ENCODE measurements at places on chromosomes 16 and 17.

DNA sequence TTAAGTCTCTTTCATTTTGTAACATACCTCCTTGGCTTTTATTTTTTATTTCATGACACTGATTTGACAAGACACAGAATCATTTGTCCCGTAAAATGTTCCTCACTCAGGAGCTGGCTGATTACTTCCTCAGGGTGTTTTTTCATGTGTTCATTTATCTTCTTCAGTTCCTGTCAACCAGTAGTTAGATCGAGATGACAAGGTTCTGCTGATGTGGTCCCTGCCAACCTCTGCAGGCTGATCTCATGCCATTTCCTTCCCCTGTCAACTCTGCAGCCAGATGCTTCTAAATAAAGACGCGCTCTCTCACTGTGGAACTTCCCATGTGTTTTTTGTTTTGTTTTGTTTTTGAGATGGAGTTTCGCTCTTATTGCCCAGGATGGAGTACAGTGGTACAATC is 8.1 kb upstream of the CXCL16 start:
- no peak for DNase-seq

GRCh38 chr17:35856603-35857002 is 12.1 kb downstream of the HEATR9 start:
- no peak for DNase-seq

DNA sequence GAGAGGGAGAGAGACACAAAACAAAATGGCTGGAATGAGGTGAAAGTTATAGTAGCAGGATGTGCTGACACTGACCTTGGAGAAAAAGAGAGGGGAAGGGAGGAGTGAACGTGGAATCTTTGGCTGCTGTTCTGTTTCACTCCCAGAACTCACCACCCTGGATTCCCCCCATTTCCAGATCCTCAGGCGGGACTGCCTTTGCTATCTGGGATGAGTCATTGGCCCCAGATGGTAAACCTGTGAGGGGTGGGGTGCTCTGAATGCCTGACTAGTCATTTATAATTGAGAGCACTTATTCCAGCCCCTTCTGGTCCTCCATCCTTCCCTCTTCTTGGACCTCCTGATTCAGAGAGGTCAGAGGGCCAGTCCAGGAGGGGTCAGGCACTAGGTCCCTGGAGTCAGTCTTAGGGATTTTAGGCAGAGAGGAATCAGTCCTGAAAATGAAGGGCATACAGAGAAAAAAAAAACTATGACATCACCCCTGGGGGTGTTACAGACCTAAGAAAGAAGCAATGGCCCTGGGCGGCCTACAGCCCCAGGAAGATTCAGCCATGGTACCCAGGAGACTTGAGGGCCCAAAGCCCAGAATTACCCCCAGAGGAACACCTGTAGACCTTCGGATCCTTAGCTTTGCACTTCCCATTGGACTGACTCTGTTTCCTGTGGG is 2.2 kb upstream of the ZG16 start:
- DNase-seq = no peak

GRCh38 chr17:17236295-17237025 is 508 bp downstream of the FLCN start:
- peak; percentile 24 for DNase-seq

GRCh38 chr17:43482103-43483012 is 1.4 kb upstream of the DHX8 start:
- DNase-seq = no peak

DNA sequence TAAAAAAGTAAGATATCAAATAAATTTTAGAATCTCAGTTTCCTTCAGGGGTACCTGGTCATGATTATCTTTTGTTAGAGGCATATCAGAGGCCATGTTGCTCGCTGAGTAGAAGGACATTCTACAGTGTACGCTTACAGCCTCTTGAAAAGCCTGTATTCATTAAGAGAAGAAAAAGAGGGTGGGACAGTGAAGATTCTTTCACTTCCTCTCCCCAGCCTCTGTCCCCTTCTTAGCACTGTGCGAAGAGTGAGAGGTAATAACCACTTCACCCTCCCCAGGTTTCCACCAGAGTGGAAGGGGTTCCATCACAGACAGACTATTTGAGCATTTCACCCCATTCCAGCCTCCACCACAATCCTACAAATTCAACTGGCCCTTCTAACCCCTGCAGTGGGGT is 4.8 kb upstream of the LPO start:
- DNase-seq = no peak

GRCh38 chr17:32206861-32207260 is 58.8 kb upstream of the RHBDL3 start:
- no peak for DNase-seq

DNA sequence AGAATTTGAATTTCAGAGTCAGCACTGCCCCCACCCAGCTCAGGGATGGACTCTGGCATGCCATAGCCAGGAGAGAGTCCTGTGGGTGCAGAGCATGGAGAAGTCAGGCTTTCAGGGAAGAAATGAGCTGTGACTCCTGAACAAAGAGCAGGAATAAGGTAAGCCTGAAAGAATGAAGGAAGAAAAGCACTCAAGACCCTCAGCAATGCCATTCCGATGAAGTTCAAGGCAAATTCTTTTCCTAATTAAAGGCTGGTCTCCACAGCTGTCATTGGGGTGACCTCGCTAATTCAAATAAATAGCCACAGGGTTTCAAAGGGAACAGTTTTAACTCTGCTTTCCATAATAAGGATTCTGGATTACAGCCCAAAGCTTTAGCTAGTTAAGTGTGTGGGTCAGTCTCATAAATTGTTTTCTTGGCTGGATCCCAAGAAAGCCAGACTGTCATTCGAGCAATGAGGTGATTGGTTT is 31.7 kb downstream of the TOM1L2 start:
- no peak for DNase-seq

- no peak for DNase-seq
Observed at GRCh38 chr16:2516391-2517240, 2.9 kb downstream of the ATP6V0C start.

DNA sequence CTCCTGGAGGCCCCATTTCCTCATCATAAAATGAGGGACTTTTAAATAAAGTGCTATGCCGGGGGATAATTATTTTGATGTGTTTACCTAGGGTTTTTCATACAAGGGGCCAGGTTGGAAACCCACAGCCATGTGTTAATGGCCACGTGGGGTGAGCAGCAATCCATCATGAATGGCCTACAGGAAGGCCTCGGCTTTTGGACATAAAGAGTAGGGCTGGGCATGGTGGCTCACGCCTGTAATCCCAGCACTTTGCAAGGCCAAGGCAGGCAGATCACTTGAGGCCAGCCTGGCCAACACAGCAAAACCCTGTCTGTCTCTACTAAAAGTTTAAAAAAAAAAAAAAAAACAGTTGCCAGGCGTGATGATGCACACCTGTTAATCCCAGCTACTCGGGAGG is 40.3 kb downstream of the MEAK7 start:
- no peak for DNase-seq

- no peak for DNase-seq
Observed at GRCh38 chr17:56548661-56549060, 44.8 kb upstream of the NOG start.

DNA sequence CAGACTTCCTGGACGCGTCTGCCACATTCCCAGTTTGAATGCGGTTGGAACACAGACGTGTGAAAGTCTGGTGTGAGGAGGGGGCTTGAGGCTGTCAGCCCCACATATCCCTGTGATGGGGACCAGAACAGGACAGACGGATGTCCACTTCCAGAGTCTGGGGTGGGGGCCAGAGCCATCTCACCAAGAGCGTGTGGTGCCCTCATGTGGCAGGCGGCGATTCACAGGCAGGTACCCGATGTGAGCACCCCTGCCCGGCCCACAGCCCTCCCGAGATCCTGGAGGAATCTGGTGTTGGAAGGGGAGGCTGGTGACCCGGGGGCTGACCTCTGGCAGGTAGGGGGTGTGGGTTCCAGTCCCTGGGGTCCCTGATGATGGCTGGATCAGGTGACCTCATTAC is 51.5 kb downstream of the ENGASE start:
- DNase-seq = no peak

GRCh38 chr17:50268743-50269275 is 5.5 kb upstream of the TMEM92 start:
- no peak for DNase-seq

DNA sequence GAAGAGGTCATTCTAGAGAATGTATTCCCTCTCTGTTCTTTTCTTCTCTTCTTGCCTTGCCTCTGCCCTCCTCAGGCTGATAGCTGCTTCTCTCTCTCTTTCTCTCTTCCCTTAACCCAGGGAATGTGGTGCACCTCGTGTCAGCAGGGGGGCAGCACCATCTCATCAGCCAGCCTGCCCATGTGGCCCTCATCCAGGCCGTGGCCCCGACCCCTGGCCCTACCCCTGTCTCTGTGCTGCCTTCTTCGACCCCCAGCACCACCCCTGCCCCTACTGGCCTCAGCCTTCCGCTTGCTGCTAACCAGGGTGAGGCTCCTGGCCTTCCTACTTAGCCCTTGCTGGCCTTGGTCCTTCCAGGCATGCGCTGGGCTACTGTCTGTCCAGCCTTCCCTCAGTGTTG is 23.5 kb downstream of the SRCAP start:
- no peak for DNase-seq

GRCh38 chr16:78695391-78695790 is 595.9 kb downstream of the WWOX start:
- no peak for DNase-seq
